ENCODE measurements at places on chromosomes 11 and 22.

DNA sequence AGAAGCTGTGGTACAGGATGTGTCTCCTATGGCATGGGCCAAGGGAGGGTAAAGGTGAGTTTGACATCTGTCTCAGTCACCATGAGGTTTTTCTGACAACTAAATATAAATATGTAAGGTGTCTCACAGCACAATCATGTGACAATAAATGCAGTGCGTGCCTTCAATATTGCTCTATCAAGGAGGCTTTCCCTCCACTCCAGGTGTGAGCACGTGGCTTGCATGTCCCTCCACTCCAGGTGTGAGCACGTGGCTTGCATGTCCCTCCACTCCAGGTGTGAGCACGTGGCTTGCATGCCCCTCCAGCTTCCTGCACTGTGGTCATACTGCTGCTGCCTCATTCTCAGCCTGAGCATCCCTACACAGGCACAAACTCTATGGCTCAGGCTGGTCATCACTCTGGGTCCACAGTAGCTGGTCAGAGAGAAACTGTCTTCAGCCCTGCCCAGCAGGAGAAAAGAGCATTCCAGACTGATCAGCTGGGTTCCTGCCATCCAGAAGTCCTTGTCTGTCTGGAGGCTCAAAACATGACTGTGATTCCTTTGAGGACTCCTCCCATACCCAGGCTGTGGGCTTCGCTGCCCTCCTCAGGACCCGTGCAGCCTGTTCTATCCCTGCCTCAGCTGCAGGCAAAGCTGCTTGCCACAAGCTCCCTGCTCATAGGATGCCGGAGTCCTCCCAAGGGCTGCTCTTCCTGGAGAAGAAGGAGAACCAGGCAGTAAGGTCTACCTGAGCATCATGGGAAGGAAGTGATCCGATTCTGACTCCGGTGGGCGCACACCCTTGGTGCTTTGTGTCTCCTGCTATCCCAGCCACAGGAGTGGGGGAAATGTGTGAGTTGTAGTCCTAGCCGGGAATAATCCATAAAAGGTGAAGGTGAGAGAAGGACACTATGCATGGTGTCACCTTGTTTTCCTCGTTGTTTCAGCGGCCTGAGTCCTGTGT is 33.4 kb upstream of the VPREB1 start:
- DNase-seq, result no peak

GRCh38 chr22:31627223-31627731 is 34.7 kb downstream of the PISD start:
- DNase-seq, result no peak

DNA sequence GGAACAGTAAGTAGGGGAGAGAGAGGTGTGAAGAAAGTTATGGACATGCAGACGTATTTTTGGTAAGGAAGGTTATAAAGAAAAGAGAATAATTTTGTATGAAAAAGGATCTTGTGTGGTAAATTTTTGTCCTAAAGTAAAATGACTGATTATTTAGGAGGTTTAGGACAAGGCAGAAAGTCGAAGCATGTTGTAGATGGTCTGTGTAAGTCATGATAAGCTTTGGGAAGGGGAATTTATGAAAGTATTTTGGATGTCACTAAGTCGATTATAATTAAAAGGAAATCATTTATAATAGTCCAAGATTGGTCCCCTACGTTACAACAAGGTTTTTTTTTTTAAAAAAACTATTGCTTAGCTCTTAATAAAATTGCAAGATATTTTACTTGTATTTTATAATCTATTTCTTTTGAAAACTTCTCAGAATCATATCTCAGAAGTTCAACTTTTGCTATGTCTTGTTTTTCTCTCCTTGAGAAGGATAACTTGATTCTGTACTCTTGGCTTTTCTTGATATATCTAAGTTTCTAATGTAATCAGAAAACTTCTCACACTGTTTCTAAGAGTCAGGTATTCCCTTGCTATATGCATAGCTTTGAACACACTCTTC is 10.9 kb upstream of the CABP2 start:
- no peak for DNase-seq

DNA sequence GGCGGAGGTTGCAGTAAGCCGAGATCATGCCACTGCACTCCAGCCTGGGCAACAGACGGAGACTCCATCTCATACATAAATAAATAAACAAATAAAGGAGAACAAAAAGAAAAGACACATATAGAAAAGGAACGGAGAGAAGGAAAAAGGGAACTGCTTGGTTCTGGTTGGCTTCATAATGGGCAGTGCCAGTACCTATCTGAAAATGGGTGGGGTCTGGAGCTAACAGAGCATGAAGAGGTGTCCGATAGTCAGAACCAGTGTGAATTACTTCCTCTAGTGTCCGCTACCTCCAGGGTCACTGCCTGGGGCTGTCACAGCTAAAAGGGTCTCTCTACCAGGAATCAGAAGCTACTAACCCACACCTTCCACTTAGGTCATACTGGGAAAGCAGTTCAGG is 27.2 kb upstream of the TTC28 start:
- no peak for DNase-seq

DNA sequence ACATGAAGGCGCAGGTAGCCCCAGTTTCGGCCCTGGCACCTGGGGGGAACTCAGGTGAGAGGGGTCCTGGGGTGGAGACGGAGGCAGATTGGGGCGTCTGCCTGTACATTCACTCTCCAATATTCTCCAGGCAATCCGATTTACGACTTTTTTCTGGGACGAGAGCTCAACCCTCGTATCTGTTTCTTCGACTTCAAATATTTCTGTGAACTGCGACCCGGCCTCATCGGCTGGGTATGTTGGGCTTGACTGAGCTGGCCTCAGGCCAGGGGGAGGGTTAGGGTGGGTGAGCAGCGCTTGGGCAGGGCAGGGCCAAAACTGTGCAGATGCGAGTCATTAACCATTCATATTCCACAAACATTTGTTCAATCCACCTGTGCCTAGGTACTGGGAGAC is 1.7 kb downstream of the TM7SF2 start:
- no peak for DNase-seq
